Psoas muscle (tissue), 8 donors: ENCODE measurements at places on chromosomes 5 and 9. TPM values are rescaled to one million over a fixed set of nuclear protein-coding genes. Genes with fewer than 3 reads are reported as not detected.

Gene ADAMTSL2
- 0.29 TPM for polyA plus RNA-seq

Gene CLIC3
- 0.94 TPM for polyA plus RNA-seq

Gene EXD3
- 9.9 TPM for polyA plus RNA-seq

Gene SLC36A3
- not detected for polyA plus RNA-seq

Gene SLC45A2
- polyA plus RNA-seq = not detected

Gene PCDHGA2
- 0.22 TPM for polyA plus RNA-seq

Gene FAM221B
- not detected for polyA plus RNA-seq

Gene SMIM27
- polyA plus RNA-seq = 9.3 TPM

Gene LCN2
- polyA plus RNA-seq = 0.69 TPM

Gene PCDHA4
- 0.01 TPM for polyA plus RNA-seq

Gene CATSPER3
- polyA plus RNA-seq = 0.73 TPM

Gene CCDC192
- polyA plus RNA-seq = not detected

Gene PRRX2
- 0.52 TPM for polyA plus RNA-seq

Gene PIK3R1
- polyA plus RNA-seq = 29.7 TPM

Gene PRELID1
- polyA plus RNA-seq = 56.8 TPM

Gene IFNK
- not detected for polyA plus RNA-seq

Gene PHF24
- polyA plus RNA-seq = 0.03 TPM

Gene FBXL7
- 1.9 TPM for polyA plus RNA-seq

Gene MAMDC2
- 2.1 TPM for polyA plus RNA-seq

GRCh38 chr9:3648266-3648665 lies 122.5 kb upstream of the RFX3 start:
- DNase-seq = no peak

DNA sequence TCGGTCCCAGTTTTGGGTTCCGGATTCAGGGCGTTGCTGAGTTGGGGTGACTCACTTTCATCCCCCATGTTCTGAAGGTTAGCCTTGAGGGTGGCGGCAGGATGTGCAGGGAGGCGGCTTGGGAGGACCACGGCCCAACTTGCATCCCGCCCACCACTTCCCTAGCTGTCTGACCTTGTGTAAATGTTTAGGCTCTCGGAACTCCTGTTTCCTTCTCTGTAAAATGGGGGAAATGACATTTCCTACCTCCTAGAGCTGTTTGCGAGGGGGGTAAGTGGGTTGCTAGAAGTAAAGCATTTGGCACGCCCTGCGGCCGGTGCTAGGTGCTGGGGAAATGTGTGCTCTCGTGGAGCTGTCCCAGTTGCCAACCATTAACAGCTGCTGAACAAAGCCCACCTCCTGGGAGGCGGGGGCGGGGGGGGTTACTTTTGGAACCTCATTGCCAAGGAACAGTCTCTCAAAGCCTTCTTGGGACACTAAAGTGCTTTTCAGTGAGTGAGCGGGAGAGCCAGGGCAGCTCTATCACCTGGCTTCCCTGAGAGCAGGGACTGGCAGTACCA lies 27.5 kb downstream of the PTGES2 start:
- DNase-seq = no peak

- DNase-seq = no peak
Observed at GRCh38 chr5:14495301-14495700, 86.3 kb upstream of the OTULINL start.

- no peak for DNase-seq
Observed at GRCh38 chr9:129031514-129031913, 3.4 kb upstream of the SH3GLB2 start.

DNA sequence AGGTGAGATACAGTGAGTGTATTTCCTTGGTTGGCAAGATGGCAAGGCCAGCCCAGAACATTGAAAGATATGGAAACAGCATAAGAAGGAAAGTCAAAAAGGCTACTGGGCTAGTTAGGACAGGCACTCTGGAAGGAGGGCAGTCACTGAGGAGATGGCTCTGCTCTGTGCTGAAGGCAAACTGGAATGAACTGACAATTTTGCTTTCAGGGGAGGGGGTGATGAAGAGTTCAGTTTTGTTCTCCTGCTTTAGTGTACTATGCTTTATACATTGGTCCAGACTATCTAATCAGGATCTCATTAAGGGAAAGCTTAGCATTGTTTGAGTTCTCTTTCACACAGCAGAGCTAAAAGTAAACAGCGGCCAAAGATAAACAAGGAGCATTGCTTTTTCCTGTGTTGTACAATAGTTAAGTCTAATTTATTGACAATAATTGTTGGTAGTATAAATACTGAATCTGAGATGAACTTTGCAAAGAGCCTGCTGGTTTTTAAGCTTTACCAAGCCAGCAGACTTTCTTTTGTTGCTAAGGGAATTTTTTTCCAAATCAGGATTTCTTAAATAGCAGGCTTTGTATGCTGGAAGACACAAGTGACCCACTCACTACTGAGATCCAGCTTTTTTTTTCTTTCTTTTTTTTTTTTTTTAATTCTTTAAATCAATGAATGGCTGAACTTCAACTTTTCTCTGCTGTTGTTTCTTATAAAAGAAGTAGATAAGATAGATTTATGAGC lies 355.5 kb downstream of the ARRDC3 start:
- no peak for DNase-seq

GRCh38 chr5:74357827-74358226 lies 282.7 kb downstream of the ENC1 start:
- no peak for DNase-seq

DNA sequence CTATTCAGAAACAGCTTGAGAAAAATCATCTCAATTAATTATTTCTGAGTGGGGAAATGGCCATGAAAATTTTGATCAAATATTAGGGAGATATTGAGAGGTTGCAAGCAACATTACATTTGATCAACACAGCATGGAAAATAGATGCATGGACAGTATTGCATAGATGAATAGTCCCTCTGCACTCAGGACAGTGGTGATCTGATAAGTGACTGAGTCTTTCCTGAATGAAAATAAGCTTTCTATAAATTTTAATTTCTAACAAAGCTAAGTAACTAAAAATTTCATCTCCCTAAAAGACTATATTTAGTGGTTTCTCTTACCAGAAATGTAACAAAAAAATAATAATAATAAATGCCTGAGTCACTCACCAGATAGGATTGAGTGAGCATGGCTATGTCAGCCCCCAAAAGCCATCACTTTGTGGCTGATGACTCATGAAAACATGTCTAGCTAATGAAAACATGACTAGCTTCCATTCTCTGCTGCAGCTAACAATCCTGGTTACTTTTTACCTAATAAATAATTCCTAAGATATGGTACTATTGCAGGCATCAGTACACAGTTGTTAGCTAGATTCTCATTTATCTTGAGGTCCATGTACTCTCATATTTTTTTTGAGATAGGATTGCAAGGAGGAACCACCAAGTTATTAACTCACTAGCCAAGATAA lies 1294.8 kb upstream of the ACO1 start:
- no peak for DNase-seq

GRCh38 chr5:76514292-76514691 lies 108.9 kb downstream of the F2RL2 start:
- no peak for DNase-seq

GRCh38 chr5:50441493-50441955 lies 436 bp upstream of the EMB start:
- DNase-seq = no peak

- no peak for DNase-seq
Observed at GRCh38 chr9:16571127-16571802, 299.2 kb downstream of the BNC2 start.

GRCh38 chr5:175387144-175387543 lies 56.8 kb downstream of the DRD1 start:
- no peak for DNase-seq

DNA sequence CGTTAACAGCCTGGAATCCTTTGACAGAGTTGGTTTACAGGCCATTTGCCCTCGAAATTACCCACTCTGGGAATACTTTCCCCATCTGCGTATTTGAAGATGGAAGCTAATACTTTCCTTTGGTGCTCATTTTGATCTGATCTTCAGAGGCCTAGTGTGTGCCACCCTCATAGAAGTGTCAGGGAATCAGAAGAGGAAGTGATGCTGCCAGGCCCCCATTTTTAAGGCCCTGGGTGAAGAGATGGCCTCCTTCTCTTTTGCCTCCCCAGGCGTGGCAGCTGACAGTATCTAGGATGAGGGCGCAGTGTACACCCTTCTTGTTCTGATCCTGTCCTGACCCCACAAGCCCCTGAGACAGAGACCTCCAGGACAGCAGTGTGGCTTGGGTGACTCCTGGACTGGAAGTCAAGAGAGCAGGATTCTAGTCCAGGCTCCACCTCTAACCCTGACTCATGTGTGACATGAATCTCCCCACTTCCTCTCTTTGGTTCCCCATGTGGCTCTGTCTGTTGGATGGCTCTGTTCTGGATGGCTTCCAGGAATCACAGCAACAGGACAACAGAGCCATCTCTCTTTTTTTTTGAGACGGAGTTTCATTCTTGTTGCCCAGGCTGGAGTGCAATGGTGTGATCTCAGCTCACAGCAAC lies 27.8 kb downstream of the CSF1R start:
- DNase-seq = no peak

- DNase-seq = no peak
Observed at GRCh38 chr9:107178293-107178692, 104.8 kb upstream of the RAD23B start.

- DNase-seq = no peak
Observed at GRCh38 chr5:124669300-124669648, 77.2 kb downstream of the ZNF608 start.

GRCh38 chr9:127793093-127793708 lies 7.4 kb downstream of the CDK9 start:
- no peak for DNase-seq

- DNase-seq = no peak
Observed at GRCh38 chr5:126948453-126948852, 81.9 kb downstream of the MARCHF3 start.

DNA sequence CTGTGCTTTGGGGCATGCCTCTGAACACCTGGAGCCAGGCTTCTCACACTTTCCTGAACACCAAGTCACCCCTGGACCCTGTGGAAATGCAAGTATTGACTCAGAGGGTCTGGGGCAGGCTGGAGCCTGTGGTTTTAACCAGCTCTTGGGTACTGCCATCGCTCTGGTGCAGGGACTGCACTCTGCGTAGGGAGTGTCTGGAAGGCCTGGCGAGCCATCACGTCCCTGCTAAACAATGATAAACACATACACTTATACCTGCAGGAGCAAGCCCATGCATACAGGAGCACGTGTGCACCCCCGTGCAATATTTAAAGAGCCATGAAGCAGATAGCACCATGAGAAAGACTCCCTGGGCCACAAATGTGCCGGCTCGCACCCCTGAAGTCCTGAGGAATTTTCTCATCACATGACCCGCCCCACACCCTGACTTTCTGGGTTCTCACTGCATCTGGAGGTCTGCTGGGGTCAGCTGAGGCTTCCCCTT lies 267.7 kb downstream of the GADD45G start:
- DNase-seq = no peak

GRCh38 chr5:148378670-148379069 lies 5.1 kb upstream of the FBXO38 start:
- DNase-seq = no peak

GRCh38 chr9:22098643-22099332 lies 89.7 kb upstream of the CDKN2B start:
- no peak for DNase-seq

- no peak for DNase-seq
Observed at GRCh38 chr5:179774442-179774841, 19.3 kb upstream of the LTC4S start.

- DNase-seq = no peak
Observed at GRCh38 chr5:167721926-167722440, 569.5 kb upstream of the WWC1 start.

DNA sequence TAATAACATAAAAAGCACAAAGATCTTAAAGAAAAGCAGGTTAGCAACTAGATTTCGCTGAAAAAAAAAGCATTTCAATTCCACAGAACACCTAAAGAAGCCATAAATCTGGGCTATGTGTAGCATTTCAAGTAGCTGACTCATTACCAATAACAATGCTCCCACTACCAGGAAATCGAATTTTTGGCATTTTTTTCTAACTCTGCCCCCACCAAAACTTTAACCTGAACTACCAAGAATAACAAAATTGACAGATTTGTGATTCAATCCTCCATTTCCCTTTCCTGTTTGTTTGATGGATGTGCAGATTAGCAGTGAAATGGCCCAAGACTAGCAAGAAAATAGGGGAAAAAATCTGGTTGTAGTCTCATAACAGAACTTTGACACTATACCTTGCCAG lies 180.2 kb downstream of the RASEF start:
- DNase-seq = no peak

- DNase-seq = no peak
Observed at GRCh38 chr5:169670769-169671525, 33.9 kb downstream of the DOCK2 start.

DNA sequence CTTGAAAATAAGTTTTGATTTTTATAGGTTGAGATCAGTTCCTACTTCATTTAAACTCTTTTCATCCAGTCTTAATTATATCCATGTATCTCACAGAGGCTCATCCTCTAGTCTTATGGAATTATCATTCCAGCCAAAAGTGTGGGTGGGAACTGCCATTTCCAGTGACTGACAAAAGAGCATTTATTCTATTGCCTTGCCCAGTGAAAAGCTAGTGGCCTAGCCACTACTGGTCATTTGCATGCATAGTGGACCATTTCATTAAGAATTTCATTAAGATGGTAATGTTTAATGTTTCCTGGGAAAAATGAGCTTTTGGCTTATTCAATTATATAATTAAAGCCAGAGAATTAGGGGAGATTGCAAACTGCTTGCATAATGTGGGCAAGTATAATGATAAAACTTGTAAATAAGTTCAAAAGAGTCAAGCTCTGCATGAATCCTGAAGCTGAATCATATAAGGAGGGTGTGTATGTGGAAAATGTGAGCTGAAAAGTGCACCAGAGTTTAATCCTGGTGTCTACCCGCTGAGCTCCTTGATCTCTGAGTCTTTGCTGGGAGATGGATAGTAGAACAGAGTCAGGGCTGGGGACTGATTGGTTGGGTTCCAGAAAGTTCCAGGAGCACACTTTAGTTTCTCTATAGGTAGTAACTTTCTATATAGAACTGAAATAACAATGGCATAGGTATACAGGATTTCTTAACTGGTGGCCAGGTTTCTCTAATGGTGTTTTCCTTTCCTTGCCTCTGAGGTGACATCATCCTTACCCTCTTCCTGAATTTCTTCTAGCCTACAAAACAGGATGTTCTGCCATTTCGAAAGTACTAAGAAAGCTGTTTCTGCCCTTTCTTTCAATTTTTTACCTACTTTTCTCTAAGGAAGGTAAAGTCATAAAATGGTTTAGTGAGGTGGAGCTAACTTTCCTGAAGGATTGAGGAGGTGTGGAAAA lies 78.5 kb downstream of the KIF4B start:
- DNase-seq = no peak

GRCh38 chr9:120464176-120464886 lies 115.6 kb downstream of the CDK5RAP2 start:
- no peak for DNase-seq

DNA sequence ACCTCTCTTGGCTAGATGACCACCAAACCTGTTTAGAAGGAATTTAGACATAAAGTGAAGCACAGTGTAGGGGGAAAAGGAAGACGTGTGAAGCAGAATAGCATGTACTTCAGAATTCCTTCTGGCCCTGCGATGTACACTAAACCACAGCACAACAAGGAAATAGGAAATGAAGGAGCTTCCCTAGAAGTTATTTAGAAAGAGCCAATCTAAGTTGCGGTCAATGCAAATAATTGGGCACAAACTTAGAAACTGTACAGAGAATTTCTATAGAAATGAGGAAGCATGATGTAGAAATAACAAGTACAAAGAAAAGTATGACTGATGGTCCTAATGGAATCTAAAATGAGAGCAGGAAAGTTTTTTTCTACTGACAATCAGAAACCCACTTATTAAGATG lies 41.5 kb downstream of the ANKRD55 start:
- no peak for DNase-seq

- no peak for DNase-seq
Observed at GRCh38 chr5:39475881-39476842, 51.4 kb upstream of the DAB2 start.

- DNase-seq = no peak
Observed at GRCh38 chr9:134384811-134385479, 58.7 kb downstream of the RXRA start.
